Natural killer cell (primary cell): ENCODE measurements at places on chromosomes 1 and 21. TPM values are rescaled to one million over a fixed set of nuclear protein-coding genes. Genes with fewer than 3 reads are reported as not detected.

GRCh38 chr1:41493117-41493536 lies 8.6 kb upstream of the EDN2 start:
- H3K27ac ChIP-seq = no peak overlapping the region
- peaks cover 3% of the 10 kb centered on the region for H3K27me3 ChIP-seq
- H3K36me3 ChIP-seq = no peaks in the 10 kb centered on the region
- peaks cover 10% of the 10 kb centered on the region for H3K4me1 ChIP-seq
- no peak for DNase-seq
- no peak overlapping the region for H3K4me3 ChIP-seq

DNA sequence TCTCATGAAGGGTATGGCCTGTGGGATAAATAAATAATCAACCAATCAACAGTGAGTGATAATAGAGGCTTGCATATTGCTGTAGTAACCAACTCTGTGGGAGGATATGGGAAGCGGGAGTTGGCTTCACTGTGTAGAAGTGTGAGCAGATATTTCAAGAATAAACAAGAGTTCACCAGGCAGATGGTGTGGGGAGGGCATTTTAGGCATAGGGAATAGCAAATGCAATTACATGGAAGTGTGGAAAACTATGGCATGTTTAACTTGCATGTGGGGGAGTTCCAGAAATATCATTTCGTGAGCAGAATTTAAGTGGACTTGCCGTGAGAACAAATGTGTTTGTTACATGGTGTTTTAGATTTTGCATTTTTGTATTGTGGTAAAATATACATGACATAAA lies 95.2 kb downstream of the SPATA46 start:
- DNase-seq = no peak
- no peaks in the 10 kb centered on the region for H3K4me1 ChIP-seq
- H3K27ac ChIP-seq = no peak overlapping the region
- no peaks in the 10 kb centered on the region for H3K36me3 ChIP-seq

DNA sequence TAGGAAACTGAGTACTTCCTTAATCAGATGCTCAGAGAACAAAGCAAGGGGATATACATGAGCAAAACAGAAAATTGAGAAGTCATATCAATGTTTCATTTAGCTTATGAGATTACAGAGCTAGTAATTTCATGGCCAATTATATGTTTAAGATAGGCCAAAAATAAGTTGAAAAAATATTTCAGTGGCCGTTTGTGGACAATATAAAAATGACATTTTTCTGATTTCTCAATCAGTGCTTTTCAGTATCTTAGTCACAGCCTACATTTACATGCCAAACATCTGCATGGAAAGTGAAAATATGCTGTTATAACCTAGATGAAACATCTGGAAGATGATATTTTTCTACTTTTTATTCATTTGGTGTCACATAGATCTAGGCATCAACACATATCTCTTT lies 192.5 kb downstream of the HLX start:
- no peak overlapping the region for H3K27ac ChIP-seq
- no peak for DNase-seq
- peaks cover 5% of the 10 kb centered on the region for H3K4me1 ChIP-seq
- no peaks in the 10 kb centered on the region for H3K27me3 ChIP-seq
- no peaks in the 10 kb centered on the region for H3K36me3 ChIP-seq

GRCh38 chr21:34987501-34988072 lies 61.5 kb downstream of the RUNX1 start:
- no peak overlapping the region for H3K4me3 ChIP-seq
- H3K27ac ChIP-seq = peak overlapping the region; percentile 57
- DNase-seq = peak; percentile 39
- no peaks in the 10 kb centered on the region for H3K27me3 ChIP-seq
- H3K4me1 ChIP-seq = peaks cover 74% of the 10 kb centered on the region

DNA sequence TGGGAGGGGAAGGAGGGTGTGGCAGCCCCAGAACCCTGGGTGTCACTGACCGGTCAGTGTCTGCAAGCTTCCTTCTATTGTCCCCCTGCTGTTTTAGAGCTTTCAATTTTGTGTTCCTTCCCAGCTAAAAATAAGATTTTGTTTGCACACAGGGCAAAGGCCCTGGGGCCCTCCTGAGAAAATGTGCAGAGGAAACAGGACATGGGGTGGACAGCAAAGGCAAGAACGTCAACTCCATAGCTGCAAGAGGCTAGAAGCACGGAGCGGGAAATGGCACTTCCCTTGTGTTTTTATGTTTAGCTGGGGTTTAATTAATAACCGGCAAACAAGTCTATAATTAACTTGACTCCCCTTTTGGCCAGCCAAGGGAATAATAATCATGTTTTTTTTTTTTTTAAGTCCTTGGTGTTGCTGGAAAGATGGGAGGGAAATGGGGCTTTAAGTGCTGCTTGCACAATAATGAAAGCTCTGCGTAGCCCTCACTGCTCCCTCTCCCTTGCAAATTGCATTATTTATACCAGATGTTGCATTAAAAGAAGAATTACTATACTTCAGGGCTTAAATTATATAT lies 261.4 kb upstream of the USP24 start:
- DNase-seq = no peak
- no peak overlapping the region for H3K4me3 ChIP-seq
- H3K4me1 ChIP-seq = no peaks in the 10 kb centered on the region
- no peaks in the 10 kb centered on the region for H3K27me3 ChIP-seq

- peaks cover 9% of the 10 kb centered on the region for H3K27me3 ChIP-seq
- no peak overlapping the region for H3K4me3 ChIP-seq
- peaks cover 8% of the 10 kb centered on the region for H3K4me1 ChIP-seq
- no peaks in the 10 kb centered on the region for H3K36me3 ChIP-seq
- no peak overlapping the region for H3K27ac ChIP-seq
These were observed 95.3 kb downstream of the FOXD2 start for GRCh38 chr1:47532921-47533792.

DNA sequence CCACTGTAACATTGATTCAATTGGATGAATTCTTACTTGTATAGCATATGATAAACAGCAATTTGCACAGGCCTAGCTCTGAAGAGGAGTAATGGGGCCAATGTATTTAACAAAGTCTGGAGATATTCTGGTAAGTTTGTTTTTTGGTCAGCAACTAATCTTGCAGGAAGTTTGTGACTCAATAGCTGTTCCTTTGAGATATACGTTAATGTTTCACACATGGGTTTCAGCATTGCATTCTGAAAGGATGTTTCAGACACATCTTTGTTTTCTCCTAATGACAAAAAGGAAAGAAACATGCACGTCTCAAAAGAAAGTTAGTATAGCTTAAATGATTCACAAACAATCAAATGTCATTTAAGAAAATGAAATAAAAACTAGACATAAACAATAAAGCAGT lies 49.0 kb downstream of the LTN1 start:
- H3K27ac ChIP-seq = no peak overlapping the region
- no peak overlapping the region for H3K4me3 ChIP-seq
- H3K27me3 ChIP-seq = no peaks in the 10 kb centered on the region
- peaks cover 80% of the 10 kb centered on the region for H3K36me3 ChIP-seq
- DNase-seq = no peak

DNA sequence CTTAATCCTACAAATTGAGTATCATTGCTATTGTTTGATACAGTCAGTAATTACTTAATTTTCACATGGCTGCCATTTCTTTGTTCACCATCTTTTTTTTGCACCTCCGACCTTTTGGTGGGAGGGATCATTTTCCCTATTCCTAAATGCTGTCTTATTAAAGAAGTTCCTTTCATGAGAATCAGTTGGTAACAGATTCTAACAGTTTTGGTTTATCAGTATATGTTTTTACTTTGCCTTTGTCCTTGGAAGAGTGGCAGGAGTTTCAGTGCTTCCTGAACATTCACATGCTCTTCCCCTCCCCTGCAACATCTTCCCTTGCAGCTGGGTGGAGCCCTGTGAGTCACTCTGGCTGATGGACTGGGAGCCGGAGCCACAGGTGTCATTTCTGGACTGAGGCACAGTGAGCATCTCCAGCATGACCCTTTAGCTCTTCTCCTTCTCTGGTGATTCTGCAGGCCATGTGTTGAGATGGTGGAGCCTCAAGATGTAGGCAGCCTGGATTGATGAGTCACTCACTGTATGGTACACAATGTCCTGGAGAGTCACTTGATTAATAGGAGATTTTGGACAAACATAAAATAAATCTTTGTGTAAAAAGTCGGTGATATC lies 217.7 kb downstream of the URB2 start:
- H3K27me3 ChIP-seq = no peaks in the 10 kb centered on the region
- no peak overlapping the region for H3K27ac ChIP-seq
- H3K4me1 ChIP-seq = no peaks in the 10 kb centered on the region
- peak; percentile 6 for DNase-seq
- H3K36me3 ChIP-seq = no peaks in the 10 kb centered on the region

DNA sequence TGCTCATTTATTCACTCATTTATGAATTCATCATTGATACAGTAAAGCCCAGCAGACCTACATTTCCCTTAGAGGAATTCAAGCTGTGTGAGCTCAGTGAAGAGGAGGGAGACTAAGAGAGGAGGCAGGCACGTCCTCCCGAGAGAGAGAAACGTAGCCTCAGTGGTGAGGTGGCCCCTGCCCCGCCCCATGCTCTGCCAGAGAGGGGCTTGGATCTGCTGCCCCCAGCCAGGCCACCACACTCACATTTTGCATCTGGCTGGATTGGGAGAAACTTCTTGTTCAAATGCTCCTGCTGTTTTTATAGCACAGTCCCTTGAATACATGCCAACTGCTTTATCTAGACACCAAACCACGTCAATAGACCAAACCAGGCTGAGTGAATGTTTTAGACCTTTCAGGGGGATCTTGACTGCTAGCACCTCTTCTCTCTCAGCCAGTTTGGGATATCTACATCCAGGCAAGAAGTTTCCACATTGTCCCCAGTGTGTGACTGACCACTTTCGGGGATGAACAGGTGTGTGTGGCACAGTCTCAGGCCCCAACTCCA lies 67.7 kb upstream of the AJAP1 start:
- H3K4me1 ChIP-seq = no peaks in the 10 kb centered on the region
- DNase-seq = no peak
- no peak overlapping the region for H3K4me3 ChIP-seq
- H3K36me3 ChIP-seq = no peaks in the 10 kb centered on the region
- H3K27ac ChIP-seq = no peak overlapping the region

Gene EXOC8
- total RNA-seq = 29.0 TPM
